H9 (cell line): ENCODE measurements at places on chromosomes 2 and 18.

- no peak for DNase-seq
Observed at GRCh38 chr18:3452750-3453539, 3.0 kb downstream of the TGIF1 start.

- DNase-seq = no peak
Observed at GRCh38 chr18:8831112-8831511, 125.8 kb downstream of the MTCL1 start.

- no peak for DNase-seq
Observed at GRCh38 chr2:55242617-55243016, 10.1 kb downstream of the RPS27A start.

DNA sequence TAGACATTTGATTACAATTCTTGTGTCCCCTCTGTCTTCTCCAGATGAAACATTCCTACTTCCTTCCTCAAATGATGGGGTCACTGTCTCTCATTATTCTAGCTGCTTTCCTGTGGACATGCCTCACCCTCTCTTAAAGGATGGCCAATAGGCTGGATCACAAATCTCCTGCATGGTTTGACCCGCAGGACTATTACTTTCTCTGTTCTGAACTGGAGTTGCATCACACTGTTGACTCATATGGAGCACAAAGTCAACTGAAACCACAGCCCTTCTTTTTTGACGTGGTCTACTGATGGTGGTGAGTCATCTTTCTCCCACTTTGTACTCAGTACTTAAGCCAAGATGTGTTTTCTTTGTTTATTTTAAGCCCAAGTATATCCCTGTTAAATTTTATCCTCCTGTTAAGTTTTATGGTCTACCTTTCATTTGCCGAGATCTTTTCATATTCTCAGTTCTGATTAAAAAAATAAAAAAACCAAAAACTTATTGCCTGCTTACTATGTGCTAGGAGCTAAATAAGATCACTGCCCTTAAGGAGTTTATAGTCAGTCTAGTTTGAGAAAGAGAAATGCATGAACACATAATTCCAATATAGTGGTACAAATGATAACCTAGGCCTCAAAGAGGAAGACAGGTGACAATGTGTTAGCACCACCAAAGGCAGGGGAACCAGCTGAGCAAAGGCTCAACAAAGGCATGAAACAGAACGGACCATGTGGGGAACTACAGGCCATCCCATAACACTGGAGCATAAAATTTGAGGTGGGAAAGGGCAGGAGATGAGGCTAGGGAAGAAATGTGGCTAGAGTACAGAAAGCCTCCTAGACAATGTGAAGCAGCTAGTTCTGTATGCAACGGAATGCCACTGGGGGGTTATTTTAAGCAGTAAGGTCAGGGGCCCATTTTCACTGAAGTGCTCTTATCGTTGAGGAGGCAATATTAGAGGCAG lies 67.6 kb upstream of the ZFP36L2 start:
- DNase-seq = no peak

- DNase-seq = no peak
Observed at GRCh38 chr2:127419448-127420038, 1.3 kb downstream of the PROC start.

DNA sequence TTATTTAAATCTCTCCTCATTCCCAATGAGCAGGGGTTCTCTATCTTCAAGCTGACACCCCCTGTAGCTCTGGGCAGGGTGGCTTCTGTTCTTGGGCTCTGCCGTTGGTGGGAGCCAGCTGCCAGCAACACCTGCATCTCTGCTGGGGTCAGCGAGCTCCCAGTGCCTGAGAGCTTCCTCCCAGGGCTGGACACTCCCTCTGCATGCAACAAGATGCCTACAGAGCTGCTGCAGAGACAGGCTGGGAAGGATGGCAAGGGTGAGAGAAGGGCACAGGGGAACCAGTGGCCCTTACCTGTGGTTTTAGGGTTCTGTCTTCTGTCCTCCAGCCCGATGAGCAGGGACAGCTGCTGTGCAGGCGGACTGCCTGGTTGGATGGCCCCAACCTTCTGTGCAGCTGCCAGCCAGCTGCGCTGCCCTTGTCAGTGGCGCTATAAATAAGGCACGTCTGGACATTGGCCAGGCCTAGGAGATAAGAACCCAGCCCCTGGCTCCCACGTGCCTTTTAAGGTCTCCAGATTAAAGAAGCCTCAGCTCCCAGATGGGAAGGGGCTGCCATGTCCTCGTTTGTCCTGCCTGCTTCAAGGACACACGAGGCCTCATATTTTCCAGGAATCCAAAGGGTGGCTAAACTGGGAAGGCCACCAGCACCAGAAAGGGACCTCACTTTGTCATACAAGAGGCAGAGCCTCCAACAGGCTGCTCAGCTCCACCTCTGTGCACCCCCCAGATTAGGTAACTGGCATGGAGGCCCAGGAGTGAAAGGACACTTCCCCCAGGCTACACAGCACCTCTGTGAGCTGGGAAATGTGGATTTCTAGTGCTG lies 39.5 kb upstream of the FHL2 start:
- DNase-seq = no peak

DNA sequence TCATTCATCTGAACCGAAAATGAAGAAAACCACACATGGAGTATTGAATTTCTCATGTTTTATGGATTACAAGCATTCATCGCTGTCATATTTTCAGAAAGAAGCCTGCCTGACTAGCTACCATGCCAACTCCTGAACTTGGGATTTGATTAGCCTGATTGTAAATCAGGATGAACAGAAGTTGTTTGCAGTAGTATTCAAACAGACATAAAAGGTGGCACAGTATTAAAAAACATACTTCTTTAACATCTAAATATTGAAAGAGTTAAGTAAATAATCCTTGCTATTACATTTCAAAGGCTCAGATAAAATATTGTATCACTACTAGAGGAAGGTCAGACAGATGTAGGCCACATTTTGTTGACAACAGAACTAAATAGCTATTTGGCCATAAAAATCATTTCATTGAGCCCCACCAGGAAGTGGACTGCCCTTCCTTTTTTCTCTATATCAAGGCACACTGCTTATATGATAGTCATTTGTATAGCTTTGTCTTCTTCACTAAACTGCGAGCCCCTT lies 21.6 kb downstream of the SLC38A11 start:
- DNase-seq = no peak

DNA sequence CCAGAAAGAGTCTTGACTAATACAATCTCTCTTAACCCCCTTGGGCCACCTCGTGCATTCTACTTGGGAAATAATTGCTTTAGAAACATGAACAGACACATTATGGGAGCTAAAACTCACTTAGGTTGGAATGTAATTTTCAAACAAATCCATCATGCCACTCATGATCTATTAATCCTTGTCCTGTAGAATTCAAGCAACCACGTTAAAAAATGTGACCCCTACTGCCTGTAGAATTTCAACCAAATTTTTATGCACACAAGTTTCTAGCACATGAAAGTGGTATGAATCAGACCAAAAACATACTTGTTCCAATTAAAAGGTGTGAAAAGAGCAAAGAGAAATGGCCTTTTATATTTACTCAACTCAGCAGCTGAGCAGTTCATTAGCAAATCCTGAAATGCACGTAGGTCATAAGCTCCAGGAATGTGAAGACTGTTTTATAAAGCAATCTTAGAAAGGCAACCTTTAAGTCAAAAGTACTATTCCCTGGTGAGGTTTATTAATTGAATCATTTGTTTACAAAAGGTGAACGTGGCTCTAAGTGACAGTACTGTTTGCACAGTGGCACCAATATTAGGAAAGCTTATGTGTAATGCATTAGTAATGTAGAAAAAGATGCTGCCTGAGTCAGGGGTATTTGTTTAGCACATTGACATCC lies 459.4 kb upstream of the UBE2E3 start:
- no peak for DNase-seq
